Aorta (tissue), 5 donors: ENCODE measurements at places on chromosomes 12 and 14. TPM values are rescaled to one million over a fixed set of nuclear protein-coding genes. Genes with fewer than 3 reads are reported as not detected.

HOXC10 gene
- 1.6 TPM for total RNA-seq

DNA sequence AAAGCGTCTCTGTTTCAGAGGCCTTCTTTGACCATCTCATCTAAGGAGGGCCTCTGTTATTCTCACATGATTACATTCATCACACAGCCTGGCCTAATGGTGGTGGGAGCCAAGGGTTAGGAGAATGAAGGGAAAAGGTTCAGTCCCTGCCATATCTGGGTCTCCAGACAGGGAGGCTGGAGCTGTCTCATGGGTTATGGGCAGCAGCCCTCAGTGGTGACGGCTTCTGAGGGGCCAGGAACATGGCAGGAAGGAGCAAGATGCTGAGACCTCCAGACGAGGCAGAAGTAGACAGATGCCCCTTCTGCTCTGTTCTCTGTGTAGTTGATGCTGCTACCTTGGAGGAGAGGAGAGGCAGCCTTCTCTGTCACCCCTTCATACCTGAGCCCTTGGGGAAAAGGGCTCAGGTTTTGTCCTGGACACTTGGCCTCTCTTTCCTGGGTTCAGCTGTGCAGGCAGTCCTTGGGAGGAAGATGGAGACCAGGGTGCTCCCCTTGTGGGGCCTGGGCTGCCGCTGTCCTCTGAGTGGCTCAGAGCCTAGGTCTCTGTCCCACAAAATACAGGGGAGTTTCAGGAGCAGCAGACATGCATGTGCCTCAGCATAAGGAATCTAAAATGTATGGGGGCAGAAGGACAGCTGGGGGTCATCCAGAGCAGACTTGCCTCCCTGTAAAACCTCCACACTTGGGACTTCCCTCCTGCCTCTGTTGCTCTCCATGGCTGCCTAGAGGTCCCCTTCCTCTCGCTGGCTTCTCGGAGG lies 3.6 kb downstream of the IFI27L2 start:
- DNase-seq = no peak

DNA sequence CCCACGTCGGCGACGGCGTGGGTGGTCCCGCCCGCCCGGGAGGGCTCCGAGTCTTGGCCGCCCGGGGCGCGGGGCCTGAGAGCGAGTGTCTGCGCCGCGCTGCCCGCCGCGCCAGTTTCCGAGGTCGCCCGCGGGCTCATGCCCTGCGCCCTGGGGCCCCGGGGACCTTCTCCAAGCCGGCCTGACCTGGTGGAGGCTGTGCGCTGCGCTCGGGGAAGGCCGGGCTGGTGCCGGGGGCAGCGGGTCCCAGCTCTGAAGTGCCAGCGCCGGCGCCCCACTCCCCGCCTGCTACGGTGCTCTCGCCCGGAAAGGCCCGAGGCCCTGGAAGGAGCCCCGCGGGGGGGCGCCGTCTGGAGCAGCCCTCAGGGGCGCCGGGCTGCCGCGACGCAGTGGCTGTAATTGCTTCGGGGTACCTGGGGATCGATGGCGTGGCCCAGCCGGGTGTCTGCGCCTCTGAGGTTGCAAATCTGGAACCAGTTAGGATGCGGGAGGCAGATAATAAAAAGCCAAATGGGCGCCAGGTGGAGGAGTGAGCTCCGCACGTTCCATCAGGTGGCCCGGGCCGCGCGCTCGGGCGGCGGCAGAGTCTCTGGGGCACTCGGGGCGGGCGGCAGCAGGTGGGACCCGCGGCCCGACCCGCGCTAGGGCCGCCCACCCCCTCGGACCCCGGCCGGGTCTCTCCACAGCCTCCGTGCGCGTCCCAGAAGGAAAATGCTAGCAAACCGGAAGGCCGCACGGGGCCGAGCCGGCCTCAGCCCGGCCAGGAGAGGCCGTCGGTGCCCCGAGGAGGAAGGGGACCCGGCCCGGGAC lies 102.3 kb upstream of the DIO3 start:
- no peak for DNase-seq

DNA sequence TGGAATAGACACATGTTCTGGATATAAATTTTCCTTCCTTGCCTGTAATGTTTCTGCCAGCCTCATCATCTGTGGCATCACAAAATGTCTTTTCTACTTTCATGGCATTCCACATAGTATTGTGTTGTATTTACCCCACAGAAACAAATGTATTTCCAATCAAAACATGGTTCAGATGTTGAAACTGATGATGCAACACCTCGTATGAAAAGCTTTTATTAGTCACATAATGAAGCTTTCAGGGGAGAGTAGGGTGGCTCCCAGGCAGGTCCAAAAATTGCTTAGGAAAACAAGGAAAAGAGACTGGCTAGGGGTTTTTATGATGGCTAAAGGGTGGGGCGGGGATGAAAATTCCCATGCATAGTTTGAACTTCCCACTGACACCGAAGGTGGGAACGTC lies 29.1 kb upstream of the ZNF641 start:
- DNase-seq = no peak

- DNase-seq = no peak
These were observed 1.0 kb downstream of the PPP1R36 start for GRCh38 chr14:64550621-64551333.

TMEM260 gene
- 17.7 TPM for total RNA-seq

SERPINA5 gene
- 9.0 TPM for total RNA-seq

DNA sequence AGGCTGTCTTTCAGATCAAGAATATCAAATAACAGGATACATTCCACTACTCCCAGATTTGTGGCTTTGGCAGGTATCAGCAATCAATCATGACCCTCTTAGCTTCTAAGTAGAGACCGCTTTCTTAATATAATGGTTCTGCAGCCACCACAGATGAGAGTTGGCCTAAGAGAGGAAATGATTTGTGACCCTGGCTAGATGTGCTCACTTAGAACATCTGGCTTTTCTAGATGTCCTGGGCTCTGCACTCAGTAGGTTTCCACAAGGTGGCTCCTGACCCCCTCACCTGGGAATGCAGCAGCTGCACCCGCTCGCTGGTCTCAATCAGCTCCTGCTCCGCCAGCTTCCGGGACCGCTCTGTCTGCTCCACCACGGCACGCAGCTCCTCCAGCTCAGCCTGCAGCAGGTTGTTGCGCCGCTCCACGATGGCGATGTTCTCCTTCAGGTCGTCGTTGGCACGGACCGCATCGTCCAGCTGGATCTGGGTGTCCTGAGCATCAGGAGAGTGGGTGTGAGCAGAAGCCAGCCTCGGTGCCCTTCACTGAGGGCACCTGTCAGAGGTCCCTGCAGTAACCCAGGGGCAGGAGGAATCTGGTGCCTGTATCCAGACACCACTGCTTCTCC lies 8.9 kb downstream of the CMTM5 start:
- DNase-seq = no peak

DNA sequence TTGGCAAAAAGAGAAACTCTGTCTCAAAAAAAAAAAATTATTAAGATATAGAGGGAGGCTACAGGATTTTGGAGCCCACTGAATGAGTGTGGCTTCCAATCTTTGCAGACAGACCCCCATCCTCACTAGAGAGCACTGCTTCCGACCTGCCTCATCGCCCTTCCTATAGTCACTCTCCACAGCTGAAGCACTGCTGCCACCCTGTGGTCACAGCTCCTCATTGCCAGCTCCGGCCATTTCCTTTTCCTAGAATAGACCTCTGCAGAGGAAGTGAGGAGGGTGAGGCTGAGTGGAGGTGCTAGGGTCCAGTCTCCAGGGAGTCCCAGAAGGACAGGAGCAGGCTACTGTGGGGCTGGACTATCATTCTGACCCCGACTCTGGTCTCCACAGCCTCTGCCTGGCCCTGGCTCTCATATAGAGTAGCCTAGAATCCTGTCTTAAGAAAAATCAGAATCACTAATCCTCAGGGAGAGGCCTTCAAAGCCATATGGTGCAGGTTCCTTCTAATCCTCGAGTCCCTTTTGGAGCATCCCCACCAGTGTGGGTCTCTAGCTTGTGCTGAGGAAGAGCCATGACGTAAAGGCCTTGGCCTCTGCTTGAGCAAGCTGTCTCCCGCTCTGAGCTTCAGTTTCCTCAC lies 1.4 kb upstream of the NPFF start:
- DNase-seq = peak; percentile 94

GRCh38 chr12:113497693-113498092 lies 26.0 kb upstream of the LHX5 start:
- DNase-seq = no peak

TAS2R14 gene
- 5.2 TPM for total RNA-seq

VRTN gene
- total RNA-seq = not detected

DNA sequence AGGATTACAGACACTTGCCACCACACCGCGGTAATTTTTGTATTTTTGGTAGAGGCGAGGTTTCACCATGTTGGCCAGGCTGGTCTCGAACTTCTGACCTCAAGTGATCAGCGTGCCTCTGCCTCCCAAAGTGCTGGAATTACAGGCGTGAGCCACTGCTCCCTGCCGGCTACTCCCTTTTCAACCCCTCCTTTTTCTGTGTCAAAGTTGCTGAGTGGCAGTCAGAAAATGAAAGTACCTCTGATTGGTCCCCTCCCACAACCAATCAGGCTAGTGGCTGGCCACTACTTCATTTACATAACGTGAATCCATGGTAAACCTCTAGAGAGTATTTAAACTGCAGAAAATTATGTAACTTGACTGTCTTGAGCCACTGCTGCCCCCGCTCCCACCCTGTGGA lies 5.9 kb downstream of the RESF1 start:
- DNase-seq = no peak

FAM222A gene
- 0.48 TPM for total RNA-seq

BLOC1S1 gene
- 87.3 TPM for total RNA-seq

- DNase-seq = peak; percentile 70
These were observed 180.8 kb downstream of the EFCAB11 start for GRCh38 chr14:89773644-89774316.
